T-helper 17 cell (primary cell): ENCODE measurements at places on chromosomes 4 and X. TPM values are rescaled to one million over a fixed set of nuclear protein-coding genes. Genes with fewer than 3 reads are reported as not detected.

TMEM165 gene
- total RNA-seq: 49.7 TPM

FGFBP2 gene
- 0.50 TPM for total RNA-seq

ATOH1 gene
- total RNA-seq: not detected

MECP2 gene
- total RNA-seq: 160 TPM

PAGE1 gene
- not detected for total RNA-seq

HPGD gene
- 19.3 TPM for total RNA-seq

HSFX1 gene
- 0.76 TPM for total RNA-seq

CASP3 gene
- total RNA-seq: 8.6 TPM

NHS gene
- 0.07 TPM for total RNA-seq

SYTL4 gene
- 0.20 TPM for total RNA-seq

EDA gene
- total RNA-seq: 13.6 TPM

FGF2 gene
- not detected for total RNA-seq

KCNE5 gene
- not detected for total RNA-seq

RAB33A gene
- total RNA-seq: 5.0 TPM

ESX1 gene
- not detected for total RNA-seq

MAMLD1 gene
- 1.9 TPM for total RNA-seq

GAGE12E gene
- not detected for total RNA-seq

UPF3B gene
- 7.7 TPM for total RNA-seq

MED14 gene
- total RNA-seq: 47.5 TPM

ELK1 gene
- total RNA-seq: 33.2 TPM

SSX4B gene
- not detected for total RNA-seq

MAGEC2 gene
- not detected for total RNA-seq

ZBTB49 gene
- total RNA-seq: 12.9 TPM

UBA1 gene
- total RNA-seq: 109 TPM

SPATA18 gene
- total RNA-seq: not detected

LRCH2 gene
- total RNA-seq: not detected

ENPEP gene
- total RNA-seq: not detected

TMSB15C gene
- total RNA-seq: 1.6 TPM

NXF2 gene
- not detected for total RNA-seq

HPSE gene
- 8.6 TPM for total RNA-seq

TEX13B gene
- total RNA-seq: not detected

CHM gene
- 11.2 TPM for total RNA-seq

ZCCHC18 gene
- total RNA-seq: 4.0 TPM

SUPT20HL1 gene
- total RNA-seq: not detected

ALAS2 gene
- total RNA-seq: not detected

SPOCK3 gene
- total RNA-seq: not detected

PPP2R3B gene
- 19.1 TPM for total RNA-seq

PRSS12 gene
- total RNA-seq: not detected

NALF2 gene
- total RNA-seq: 0.13 TPM

GK gene
- total RNA-seq: 8.1 TPM

JCHAIN gene
- not detected for total RNA-seq

PAGE2B gene
- total RNA-seq: not detected

ITIH6 gene
- total RNA-seq: not detected

P2RY4 gene
- not detected for total RNA-seq

NUDT11 gene
- 0.44 TPM for total RNA-seq

KDR gene
- not detected for total RNA-seq

TCEAL6 gene
- not detected for total RNA-seq

PFKFB1 gene
- total RNA-seq: 0.42 TPM
